Renal cortex interstitium (tissue), 15 donors: ENCODE measurements at places on chromosomes 5 and 9.

DNA sequence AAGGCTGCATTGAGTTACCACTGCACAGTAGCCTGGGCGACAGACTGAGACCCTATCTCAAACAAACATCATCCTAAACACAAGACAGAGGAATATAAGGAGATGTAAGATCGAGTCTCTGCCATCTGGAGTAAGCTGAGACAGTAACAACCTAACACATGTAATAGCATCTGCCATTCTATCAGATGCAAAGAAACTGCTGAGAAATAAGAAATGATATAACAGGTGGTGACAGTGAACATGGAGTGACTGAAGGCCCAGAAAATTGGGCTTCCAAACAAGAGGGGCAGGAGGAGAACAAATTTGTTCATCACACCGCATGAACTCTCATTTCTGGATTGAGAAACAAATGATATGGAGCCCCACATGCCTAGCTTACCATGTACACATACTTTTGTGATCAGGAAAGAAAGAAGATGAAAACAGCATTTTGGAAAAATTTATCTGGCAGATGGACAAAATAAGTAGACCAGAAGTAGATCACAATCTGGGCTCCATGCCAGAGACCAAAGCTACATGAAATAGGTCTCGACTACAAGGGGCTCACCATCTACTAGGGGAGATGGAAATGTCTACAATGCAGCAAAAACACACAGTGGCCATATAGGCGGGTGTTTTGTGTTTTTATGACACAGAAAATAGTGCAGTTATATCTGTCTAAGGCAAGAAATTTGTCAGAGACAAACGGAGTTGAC lies 45.5 kb downstream of the ECPAS start:
- no peak for DNase-seq

GRCh38 chr9:134600371-134600770 lies 41.2 kb upstream of the COL5A1 start:
- DNase-seq, result no peak

GRCh38 chr9:112249277-112249676 lies 74.2 kb upstream of the SUSD1 start:
- no peak for DNase-seq

- DNase-seq, result no peak
These were observed 7.2 kb downstream of the SDHA start for GRCh38 chr5:225334-225733.

DNA sequence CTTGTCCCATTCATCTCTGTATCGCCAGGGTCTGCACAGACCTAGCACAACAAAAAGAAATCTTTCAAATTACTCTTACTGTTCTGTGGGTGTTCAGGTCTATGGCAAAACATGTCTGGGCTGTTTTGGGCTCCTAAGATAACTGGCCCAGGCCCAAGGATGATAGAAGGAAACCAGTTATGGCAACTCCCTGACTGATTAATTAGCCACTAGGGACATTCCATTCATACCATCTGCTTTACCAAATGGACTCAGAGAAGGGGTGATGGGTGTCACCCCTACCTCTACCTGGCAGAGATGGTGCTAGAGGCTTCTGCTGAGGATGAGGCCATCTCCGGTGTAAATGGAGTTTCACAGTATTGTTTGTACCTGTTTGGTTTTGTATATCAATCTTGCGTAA lies 1.9 kb downstream of the SLC31A2 start:
- no peak for DNase-seq

DNA sequence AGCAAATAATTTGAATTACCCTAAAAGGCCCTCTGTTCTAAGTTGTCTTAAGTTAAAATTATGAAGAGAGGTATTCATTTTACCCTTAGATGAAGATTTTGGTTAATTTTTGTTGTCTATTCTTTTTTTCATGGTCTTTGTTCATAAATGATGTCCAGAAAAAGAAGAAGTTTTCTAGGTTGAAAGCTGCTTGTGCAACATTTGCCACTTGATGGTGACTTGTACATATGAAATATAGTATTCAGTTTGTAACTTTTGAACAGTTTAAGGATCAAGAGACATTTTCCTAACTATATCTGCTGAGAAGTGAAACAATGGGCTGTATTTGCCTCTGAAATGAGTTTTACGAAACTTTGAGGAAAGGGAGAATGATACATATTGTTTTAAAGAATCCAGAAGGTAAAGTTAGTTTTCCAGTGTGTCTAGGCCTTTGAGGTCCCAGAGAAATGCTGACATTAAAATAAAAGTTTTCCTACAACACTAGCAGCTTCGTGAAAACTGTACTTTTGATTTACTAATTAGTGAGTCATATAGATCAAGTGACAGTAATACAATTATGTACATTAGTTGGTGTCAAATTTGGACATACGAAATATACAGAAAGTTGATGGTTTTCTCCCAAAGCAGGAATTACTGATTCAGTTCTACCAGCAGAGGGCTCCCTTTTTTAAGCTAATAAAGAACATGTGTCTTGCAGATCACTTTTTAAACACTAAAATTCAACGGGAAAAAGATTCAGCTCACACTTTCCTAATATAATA lies 70.5 kb downstream of the PIK3R1 start:
- DNase-seq, result peak; percentile 74

- no peak for DNase-seq
These were observed 129.4 kb downstream of the EDIL3 start for GRCh38 chr5:84255315-84255714.

- no peak for DNase-seq
These were observed 3.1 kb downstream of the KLF9 start for GRCh38 chr9:70411121-70411929.

DNA sequence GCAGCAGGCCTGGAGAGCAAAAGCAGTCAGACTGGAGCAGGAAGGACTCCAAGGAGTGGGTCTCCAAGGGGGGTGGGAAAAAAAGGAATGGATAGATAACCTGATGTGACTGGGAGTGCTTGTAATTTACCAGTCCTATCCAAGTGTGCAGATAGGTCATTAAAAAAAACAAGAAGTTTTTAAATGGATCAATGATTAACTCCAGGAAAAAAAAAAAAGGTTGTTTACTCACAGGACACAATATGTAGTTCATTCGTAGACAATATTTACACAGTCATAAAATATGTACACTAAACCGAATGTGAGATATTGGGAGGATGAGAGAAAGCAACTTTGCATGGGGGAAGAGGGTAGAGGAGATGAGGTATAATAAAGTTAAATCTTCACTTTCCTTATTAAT lies 20.4 kb downstream of the ZBTB5 start:
- DNase-seq, result no peak

DNA sequence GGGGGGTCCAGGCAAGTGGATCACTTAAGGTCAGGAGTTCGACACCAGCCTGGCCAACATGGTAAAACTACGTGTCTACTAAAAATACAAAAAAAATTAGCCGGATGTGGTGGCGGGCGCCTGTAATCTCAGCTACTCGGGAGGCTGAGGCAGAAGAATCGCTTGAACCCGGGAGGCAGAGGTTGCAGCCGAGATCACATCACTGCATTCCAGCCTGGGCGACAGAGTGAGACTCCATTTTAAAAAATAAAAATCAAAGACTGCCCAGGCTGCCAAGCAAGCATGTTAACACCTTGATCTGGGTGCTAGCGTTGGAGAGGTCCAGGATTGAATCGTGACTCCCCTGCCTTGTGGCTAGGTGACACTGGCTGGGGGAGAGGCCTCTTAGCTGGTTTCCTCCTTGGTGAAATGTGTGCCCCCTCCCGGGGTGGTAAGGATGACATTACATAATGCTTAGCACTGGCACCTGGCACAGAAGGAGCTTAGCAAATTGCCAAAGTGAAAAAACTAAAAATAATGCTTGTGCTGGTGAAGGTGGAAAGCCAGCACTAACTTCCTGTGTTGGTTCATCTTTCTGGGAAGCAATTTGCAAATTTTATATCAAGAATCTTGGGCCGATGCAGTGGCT lies 2.2 kb upstream of the CIZ1 start:
- DNase-seq, result no peak

GRCh38 chr5:161311146-161311708 lies 235.3 kb downstream of the GABRB2 start:
- DNase-seq, result no peak

GRCh38 chr5:179606071-179606909 lies 17.2 kb downstream of the HNRNPH1 start:
- DNase-seq, result no peak

DNA sequence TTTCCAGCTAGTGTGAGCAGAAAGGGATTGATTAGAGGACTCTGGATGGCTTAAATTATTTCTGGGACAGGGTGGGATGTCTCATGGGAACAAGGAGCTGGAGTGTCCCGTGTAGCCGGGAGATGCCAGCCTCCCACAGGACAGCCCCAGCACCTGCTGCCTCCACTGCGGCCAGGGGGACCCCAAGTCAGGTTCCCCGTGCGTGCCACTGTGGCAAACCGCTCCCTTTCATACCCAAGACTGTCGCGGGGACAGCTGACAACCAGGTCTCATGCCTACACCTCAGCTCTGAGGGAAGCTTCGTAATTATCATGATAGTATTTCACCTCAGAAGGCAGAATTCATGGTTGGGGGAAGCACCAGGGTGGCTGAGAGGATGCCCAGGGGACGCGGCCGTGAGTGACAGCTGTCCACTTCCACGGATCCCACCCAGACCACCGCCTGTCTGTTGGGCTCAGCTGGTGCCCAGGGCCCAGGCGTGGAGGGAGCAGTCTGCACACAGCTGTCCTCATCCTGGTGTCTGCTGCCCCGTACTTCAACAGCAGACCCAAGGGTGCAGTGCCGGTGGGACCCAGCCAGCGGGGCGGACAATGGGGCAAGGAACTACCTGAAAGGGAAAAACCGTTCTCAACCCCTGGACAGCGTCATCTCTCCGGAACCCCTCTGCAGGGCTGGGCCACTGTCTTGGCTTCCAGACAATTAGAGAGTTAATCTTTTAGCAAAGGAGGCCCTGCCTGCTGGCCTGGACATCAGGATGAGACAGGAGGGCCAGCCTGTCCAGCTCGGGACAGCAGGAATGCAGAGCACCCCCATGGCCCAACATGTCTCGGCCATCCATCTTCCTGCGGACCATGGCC lies 166.9 kb downstream of the OLFM1 start:
- DNase-seq, result no peak

GRCh38 chr9:136515276-136515675 lies 30.6 kb downstream of the NOTCH1 start:
- DNase-seq, result no peak

GRCh38 chr5:127206320-127207113 lies 84.1 kb upstream of the MEGF10 start:
- DNase-seq, result no peak

- DNase-seq, result no peak
These were observed 154.7 kb upstream of the RUSC2 start for GRCh38 chr9:35335164-35335563.

DNA sequence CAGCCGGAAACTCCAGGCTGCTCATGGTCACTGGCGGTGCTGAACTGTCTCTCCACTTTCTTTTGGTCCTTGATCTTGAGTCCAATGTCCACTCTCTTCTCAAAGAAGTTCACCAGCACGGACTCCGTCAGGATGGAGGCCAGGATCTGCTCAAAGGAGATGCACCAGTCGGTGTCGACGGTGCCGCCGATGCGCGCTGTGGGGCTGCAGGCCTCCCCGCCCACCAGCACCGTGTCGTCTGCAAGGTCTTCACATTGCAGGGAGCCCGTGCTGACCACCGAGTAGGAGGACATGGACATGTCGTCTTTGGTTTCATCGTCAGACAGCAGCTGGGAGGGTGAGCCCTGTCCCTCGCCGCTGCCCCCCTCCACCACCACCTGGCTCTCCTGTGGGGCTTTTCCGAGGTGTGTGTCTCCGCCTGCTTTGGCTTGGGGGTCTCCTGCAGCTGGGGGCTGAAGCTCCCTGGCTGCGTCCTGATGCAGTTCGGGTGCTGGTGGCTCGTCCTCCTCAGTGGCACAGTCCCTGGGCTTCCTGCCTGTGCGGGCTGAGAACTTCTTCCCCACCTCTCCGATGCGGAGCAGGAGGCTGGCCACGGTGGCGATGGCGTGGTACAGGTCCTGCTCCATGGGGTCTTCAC lies 5.0 kb upstream of the MRNIP start:
- no peak for DNase-seq

DNA sequence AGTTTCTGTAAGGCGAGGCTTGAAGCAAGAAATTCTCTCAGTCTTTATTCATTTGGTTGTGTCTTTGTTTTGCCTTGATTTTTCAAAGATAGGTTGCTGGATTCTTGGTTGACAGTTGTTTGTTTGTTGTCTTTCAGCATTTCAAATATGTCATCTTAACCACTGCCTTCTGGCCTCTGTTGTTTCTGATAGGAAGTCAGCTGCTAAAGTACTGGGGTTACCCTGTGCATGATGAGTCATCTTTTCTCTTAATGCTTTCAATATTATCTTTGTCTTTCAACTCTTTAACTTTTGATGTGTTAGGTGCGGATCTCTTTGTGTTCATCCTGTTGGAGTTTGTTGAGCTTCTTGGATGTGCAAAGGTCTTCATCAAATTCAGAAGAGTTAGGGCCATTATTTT lies 1571.3 kb downstream of the MAT2B start:
- DNase-seq, result no peak

DNA sequence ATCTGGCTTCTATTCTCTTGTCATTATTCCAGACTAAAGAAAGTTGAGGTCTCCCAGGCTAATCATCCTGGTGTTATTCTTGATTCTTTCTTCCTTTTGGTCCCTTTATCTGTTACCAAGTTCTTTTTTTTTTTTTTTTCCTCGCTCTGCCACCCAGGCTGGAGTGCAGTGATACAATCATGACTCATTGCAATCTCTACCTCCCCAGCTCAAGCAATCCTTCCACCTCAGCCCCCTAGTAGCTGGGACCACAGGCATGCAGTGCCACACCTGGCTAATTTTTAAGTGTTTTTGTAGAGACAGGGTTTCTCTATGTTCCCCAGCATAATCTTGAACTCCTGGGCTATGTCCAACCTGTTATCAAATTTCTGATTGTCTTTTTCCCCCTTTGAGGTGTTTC lies 126.6 kb upstream of the DHFR start:
- DNase-seq, result no peak

DNA sequence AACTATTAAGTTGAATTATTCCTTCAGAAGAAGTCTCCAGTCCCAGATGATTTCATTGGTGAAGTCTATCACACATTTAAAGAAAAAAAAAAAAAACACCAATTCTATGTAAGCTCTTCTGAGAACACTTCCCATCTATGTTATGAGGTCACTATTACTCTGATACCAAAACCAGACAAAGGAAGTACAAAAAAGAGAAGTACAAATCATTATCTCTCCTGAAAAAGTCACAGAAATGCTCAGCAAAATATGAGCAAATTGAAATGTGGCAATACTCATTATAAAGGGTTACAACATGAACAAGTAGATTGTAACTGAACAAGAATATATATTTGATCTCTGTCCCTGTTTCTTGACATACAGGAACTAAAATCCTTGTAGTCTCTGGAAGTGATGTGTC lies 280.4 kb downstream of the TLE1 start:
- DNase-seq, result no peak

DNA sequence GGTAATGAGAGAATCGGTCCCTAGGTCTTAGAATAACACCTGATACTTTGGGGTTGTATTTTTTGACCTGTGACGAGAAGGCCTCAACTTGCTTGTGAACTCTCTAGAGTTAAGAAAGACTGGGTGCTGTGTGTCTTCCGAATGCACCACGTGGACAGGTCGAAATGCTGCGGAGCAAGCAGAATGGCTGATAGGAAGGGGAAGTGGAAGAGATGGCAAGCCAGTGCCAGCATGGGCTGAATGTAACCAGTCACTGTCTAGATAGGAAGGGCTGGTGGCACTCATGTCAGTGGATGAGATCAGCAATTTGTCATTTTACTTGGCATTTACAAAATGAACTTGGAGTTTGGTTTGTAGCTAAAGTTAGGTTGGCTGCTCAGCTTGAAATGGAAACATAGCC lies 5.6 kb downstream of the OTULINL start:
- no peak for DNase-seq
